Activated CD4-positive, alpha-beta T cell treated with anti-CD3 and anti-CD28 coated beads, Interleukin-2, Interleukin-6, amounts not matched to agents 100 ng/mL and 50 ng/mL, durations not matched to agents 16 hours and 8 hours (primary cell): ENCODE measurements at places on chromosomes 2 and 18.
A peak's percentile ranks its signal among the peaks of the same experiment; 100 is the strongest.

- no peak for DNase-seq
These were observed 2.4 kb upstream of the NTSR2 start for GRCh38 chr2:11672407-11672806.

GRCh38 chr2:157261199-157261782 is 3.8 kb downstream of the GALNT5 start:
- DNase-seq: peak; percentile 69

DNA sequence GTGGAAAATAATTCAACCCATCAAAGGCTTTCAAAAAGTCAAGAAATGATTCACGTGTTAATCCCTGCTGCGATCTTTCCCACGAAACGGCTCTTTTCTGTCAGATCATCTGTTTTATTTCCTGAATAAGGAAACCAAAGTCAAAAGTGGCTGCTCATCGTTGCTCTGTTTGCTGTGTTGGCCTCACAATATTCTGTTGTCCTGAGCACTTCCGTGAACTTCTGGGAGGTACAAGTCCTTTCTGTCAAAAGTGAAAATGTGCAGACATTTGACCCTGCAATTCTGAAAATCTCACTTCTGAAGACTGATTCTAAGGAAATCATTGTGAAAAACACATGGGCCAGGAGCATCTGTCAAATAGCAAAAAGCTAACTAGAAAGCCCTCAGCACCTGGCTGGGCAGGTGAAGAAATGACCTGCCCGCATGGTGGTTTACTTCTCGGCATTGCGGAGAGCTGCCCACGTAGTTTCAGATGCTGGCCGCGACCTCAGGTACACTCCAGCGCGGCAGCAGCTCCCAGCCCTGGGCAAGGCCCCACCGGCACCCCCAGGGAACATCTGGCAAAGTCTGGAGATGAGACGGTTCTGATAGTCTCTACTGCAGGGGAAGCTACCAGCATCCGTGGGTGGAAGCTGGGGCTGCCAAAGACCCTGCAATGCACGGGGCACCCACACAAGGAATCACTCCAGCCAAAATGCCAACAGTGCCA is 31.9 kb upstream of the GPC1 start:
- peak; percentile 28 for DNase-seq

DNA sequence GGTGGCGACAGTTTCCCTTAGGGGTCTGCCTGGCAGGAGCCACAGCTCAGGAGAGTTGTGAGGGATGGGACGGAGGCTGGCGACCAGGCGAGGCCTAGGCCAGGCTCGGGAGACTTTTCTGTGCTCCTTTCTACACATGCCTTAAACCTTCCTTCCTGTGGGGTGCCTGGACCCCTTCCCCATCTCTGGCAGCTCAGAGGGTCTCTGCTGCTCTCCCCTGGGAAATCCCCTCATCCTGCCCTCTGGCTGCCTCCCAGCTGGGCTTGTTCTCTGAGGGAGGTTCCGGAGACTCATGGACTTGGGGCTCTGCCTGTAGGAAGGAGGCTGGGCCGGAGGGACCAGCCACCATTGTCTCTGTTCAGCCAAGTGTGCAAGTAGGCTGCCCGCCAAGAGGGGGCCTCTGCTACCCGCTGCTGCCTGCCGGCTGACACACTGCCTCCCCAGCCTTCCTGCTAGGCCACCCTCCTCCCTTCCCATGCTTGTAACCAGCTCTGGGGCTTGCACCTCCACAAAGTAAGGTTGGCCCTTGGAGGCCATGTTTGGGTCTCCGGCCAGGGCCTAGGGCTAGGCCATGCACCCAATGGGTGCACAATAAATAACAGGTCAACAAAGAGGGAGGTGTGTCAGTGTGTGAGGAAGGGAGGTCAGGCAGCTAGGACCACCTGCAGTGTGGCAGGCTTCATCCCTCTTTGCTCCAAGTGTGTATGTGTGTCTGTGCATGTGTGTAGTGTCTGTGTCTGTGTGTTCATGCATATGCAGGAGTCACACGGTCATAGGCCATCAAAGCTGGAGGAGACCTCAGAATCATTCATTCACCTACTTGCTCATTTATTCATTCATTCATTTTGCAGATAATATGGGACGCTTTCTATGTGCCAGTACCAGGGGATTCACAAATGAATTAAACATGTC is 28.8 kb downstream of the PSD4 start:
- DNase-seq: no peak

DNA sequence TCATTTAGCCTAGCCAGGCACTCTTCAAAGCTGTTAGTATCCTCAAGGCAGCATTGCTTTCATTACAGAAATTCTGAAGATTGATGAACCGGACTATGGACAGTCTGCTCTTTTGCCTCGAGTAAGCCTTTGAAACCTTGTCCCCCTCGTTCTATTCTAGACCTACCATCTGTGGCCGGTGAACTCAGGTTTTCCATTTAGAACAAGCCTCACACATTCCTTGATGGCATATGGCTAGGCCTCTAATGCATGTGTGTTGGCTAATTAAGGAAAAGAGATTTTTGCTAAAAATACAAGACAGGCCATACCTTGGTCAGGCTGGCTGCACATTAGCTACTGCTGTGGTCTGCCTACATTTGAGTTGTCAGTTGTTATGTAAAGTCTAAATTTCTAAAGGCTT is 111.8 kb downstream of the CERS6 start:
- DNase-seq: no peak

GRCh38 chr2:240528406-240529040 is 29.3 kb downstream of the ANKMY1 start:
- DNase-seq: no peak

- no peak for DNase-seq
These were observed 237.3 kb downstream of the CALCRL start for GRCh38 chr2:187210726-187211125.

GRCh38 chr2:45643095-45643494 is 8.4 kb upstream of the PRKCE start:
- no peak for DNase-seq

DNA sequence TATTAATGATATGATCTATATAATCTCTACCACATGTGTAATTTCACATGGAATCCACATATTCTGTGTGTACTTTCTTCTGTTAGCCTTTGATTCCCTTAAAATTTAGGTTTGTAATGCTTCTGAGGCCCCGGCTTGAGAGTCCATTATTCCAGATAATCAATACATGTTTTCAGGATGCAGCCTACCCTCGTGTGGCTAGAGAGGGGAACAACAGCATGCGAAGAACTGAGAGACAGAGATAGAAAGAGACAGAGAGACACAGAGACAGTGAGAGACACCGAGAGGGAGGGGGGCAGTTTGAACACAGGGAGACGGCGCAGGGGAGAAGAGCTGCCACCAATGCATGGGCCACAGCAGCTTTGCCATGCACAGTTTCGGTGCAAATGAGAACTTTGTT is 185.4 kb downstream of the SNTG2 start:
- DNase-seq: no peak

DNA sequence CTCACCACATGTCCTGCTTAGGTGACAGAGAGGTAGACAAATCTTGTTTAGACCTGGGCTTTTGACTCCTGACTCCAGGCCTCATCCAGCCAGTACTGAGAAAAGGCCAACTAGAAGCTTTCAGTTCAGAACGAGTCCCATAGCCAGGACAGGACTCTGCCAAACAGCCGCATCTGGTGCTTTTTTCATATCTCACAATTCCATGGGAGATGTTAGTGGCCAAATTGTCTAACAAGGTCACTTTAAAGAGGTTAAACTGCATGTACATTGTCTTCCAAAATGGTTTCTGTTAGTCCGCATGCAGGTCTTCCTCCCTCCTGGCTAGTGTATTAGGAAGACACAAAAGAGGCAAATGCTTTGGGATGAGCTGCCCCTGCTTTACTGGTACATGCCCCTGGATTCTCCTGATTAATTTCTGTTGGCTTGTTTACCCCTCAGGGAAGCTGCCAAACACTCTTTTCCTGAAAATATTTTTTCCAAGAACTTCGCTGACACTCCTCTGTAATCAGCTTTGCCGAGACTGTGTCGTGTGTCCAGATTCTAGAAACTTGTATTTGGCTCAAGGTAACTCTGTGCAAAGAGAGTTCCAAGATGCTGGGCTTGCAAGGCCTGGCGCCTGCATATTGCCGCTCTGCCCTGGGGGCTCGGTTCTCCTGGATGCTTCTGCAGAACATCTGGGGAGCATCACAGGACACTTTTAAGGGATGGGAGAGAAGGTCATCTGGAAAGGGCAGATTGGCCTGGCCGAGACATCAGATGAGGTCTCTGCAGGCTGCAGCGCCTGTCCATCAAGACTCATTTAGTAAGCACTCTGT is 209.2 kb upstream of the APCDD1 start:
- DNase-seq: no peak

DNA sequence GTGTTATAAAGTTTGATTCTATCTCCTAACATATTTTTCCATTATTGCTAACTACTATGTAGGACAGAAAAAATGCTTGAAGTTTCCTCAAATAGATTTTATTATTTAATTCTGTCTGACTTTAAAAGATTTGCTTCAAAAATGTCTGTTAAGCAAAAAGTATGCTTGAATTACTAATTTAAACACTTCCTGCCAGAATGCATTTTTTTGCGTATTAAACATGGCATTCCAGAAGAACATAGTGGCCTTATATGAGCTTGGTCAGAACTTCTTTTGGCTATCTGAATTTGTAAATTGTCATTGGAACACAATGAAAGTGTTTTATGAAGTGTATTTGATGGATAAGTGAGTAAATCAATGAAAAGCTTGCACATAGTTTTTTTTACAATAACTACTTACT is 37.8 kb downstream of the MBD5 start:
- DNase-seq: no peak

DNA sequence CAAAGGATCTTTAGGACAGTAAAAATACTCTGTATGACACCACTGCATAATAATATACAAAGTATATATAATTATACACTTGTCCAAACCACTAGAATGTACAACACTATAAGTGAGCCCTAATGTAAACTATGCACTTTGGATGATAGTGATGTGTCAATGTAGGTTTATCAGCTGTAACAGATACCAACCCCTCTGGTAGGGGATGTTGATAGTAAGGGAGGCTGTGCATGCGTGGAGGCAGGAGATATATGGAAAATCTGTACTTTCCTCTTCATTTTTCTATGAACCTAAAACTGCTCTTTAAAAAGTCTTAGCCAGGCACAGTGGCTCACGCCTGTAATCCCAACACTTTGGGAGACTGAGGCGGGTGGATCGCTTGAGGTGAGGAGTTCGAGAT is 37.5 kb upstream of the SP3 start:
- DNase-seq: no peak

DNA sequence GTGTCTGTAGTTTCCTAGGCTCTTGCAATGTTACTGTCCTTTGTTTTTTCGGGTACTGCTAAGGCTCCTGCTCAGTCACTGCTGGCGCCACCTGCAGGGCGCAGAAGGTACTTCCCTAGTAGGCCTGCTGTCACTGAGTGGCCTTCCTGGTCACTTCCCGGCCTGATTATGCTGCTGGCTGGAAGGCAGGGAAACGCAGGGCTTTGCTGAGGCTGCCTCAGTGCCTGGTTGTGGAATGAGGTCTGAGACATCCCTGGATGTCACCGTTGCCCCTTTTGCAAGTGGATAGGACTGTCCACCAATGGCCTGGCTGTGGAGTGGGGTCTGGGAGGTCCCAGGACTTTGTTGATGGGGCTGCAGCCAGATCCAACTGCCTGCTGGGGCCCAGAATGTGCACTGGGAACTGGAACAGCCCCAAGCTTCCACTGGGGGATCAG is 13.1 kb downstream of the DAW1 start:
- DNase-seq: peak; percentile 76

DNA sequence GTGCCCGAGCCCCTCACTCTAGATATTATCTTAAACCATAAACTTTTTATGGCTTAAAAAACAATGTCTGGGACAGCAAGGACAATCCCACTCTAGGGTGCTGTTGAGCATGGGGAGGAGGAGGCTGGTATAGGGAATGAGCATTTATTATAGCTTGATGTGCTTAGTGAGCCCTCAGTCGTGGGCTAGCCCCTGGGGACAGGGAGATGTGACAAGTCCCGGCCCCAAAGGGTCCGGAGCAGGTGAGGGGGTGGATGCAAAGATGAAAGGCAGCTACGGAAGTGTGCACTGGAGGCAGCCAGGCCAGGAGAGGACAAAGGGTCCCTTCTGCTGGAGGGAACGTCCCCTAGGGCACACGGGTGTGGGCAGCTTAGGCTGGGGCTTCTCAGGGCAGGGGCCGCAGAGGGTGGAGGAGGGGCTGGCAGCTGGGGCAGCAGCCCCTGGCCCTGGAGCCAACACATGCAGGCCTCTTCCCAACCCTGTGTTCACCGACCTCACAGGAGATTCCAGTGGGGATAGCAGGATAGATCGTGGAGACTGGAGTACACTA is 106.3 kb upstream of the GPC1 start:
- no peak for DNase-seq

- DNase-seq: peak; percentile 16
These were observed 216.3 kb upstream of the DTNA start for GRCh38 chr18:34493566-34494358.

DNA sequence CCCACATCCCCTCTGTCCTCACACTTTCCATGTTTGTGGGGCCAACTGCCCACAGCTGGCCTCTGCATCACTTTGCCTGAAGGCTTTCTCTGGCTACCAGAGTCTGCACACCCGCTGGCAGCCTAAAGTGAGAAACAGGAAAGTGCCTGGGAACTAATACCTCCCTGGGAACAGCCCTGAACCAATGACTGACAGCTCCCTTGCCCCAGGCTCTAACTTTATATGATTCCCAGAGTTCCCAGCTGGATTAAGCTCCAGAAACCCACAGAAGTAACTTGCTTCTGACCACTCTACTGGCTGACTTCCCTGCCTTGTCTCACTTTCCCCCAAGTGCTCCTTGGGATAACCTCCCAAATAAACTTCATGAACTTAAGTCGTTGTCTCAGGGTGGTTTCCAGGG is 159.6 kb upstream of the LMAN1 start:
- no peak for DNase-seq

DNA sequence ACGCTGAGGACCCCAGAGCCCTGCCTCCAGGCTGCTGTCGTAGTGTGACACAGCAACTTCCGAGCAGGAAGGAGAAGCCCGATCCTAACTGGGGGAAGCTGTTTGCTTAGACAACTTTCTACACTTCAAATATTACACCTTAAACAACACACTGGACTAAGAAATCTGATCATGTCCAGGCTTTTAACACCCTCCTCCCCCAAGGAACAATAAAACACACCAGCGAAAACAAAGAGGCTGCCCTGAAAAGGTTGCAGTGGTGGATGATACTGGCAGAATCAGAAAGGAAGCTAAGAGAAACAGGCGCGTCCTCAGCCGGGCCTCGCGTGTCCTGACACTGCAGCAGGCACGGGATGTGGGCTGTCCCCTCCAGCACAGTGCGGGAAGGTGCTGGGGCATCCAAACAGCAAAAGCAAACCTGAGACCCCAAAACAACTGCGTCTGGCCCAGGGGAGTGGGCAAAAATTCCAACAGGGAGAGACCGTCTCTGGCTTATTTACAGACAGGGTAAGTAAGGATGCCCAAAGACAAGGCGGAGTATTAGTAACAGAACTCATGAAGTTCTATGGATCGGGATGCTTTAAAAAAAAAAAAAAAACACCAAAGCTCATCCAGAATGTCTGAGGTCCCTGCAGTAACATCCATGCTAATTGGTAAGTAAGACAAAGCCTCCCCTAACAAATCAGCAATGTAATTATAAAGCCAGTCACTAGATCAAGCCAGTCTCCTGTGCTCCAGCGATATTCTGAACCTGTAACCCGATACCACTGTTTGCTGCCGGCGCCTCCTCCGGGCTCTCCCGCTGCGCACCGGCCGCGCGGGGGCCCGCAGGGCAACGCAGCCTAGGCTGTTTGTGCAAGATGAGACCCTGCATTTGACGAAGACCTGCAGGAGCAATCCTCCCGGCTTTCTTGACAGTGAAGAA is 9.0 kb downstream of the SERTAD2 start:
- peak; percentile 67 for DNase-seq
